CD14-positive monocyte (primary cell): ENCODE measurements at places on chromosomes 4 and X.

DNA sequence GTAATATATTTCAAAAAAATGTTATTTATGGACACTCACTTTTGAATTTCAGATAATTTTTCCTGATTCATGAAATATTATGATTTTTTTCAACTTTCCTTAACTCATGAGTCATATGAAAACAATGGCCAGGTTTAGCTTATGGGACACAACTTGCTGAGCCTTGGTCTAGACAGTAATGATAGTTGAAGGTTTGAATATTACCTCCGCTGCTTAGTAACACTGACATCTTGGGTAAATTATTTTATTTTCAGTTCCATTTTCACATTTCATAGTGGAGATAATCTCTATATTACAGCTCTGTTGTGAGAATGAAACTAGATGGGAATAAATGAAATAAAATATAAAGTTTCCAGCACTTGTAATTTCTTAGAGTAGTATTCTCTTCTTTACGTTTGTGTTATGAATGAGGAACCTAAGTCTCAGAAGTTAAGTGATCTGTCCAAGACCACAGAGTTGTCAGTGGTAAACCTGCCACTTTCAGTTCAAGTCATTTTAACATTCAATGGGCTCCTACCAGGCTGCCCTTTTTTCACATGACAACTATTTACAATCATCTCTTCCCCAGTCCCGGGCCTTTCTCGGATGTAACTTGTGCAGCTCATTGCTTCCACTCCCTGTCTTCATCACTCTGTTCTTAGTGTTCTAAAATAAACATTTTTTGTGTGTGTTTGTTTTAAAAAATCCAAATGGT lies 46.8 kb upstream of the GC start:
- no peaks in the 10 kb centered on the region for H3K36me3 ChIP-seq
- no peak overlapping the region for H3K27ac ChIP-seq
- DNase-seq: no peak
- no peaks in the 10 kb centered on the region for H3K27me3 ChIP-seq

- H3K4me3 ChIP-seq: no peak overlapping the region
- DNase-seq: peak; percentile 15
- H3K27me3 ChIP-seq: peaks cover 2% of the 10 kb centered on the region
These were observed 82.4 kb upstream of the MTM1 start for GRCh38 chrX:150486011-150486410.

GRCh38 chr4:112908511-112908910 lies 140.9 kb upstream of the ANK2 start:
- no peak for DNase-seq
- H3K36me3 ChIP-seq: no peaks in the 10 kb centered on the region
- no peak overlapping the region for H3K4me3 ChIP-seq
- no peaks in the 10 kb centered on the region for H3K27me3 ChIP-seq
- H3K4me1 ChIP-seq: no peaks in the 10 kb centered on the region

DNA sequence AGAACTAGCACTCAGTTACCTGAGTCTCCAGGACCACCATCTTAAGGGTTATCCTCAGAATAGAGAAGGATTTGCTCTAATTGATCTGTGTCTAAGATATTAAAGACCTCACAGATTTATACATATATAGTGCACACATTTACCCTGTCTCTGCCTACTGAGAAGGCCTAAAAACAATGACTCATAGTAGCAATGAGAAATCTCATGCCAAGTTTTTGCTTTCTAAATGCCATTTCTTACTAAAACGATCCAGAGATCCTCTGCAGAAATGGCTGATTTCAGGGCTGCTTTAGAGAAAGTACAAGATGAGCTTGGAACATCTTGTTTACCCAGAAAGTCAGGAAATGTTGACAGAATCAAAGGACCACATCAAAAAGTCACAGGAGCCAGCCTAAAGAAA lies 79.1 kb upstream of the INPP4B start:
- no peaks in the 10 kb centered on the region for H3K27me3 ChIP-seq
- H3K4me3 ChIP-seq: no peak overlapping the region
- H3K27ac ChIP-seq: no peak overlapping the region
- H3K36me3 ChIP-seq: no peaks in the 10 kb centered on the region
- no peaks in the 10 kb centered on the region for H3K4me1 ChIP-seq

DNA sequence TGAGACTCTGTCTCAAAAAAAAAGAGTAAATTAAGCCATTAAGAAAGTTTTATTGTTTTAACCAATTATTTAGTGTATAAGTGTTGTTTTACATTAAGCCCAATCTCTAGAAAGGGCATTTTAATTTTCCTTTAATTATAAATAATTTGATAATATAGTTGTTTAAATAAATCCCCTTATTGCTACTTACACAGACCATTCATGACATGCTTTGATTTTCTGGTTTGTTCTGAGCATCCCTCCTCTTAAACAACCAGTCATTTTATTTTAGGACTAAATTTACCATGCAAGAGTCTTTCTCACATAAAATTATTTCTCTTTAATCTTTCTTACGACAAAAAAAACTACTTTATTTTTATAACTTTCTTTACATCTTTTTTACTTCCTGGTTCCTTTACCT lies 23.5 kb upstream of the PAGE5 start:
- no peaks in the 10 kb centered on the region for H3K4me1 ChIP-seq
- H3K36me3 ChIP-seq: no peaks in the 10 kb centered on the region
- no peak for DNase-seq
- no peaks in the 10 kb centered on the region for H3K27me3 ChIP-seq

- H3K4me1 ChIP-seq: no peaks in the 10 kb centered on the region
- DNase-seq: no peak
- no peaks in the 10 kb centered on the region for H3K27me3 ChIP-seq
- H3K4me3 ChIP-seq: no peak overlapping the region
- no peak overlapping the region for H3K27ac ChIP-seq
These were observed 14.3 kb downstream of the FAM47B start for GRCh38 chrX:34956916-34957315.

- H3K27ac ChIP-seq: no peak overlapping the region
- no peaks in the 10 kb centered on the region for H3K4me1 ChIP-seq
- no peaks in the 10 kb centered on the region for H3K36me3 ChIP-seq
- no peak for DNase-seq
- H3K27me3 ChIP-seq: no peaks in the 10 kb centered on the region
These were observed 517.4 kb downstream of the RAB28 start for GRCh38 chr4:12966726-12967125.

DNA sequence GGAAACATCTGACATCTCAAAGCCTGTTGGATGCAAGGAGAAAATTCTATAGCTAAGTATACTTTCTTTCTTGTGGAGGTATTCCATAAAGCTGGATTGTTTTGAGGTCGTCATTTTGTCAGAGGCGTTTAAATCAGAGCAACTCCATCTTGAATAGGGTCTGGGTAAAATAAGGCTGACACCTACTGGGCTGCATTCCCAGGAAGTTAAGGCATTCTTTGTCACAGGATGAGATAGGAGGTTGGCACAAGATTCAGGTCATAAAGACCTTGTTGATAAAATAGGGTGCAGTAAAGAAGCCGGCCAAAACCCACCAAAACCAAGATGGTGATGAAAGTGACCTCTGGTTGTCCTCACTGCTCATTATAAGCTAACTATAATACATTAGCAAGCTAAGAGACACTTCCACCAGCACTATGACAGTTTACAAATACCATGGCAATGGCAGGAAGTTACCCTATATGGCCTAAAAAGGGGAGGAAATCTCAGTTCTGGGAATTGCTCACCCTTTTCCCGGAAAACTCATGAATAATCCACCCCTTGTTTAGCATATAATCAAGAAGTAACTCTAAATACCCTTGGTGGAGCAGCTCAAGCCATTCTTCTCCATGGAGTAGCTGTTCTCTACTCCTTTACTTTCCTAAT lies 11.9 kb downstream of the HSD17B13 start:
- no peaks in the 10 kb centered on the region for H3K27me3 ChIP-seq
- no peak overlapping the region for H3K27ac ChIP-seq
- no peak overlapping the region for H3K4me3 ChIP-seq
- DNase-seq: no peak

DNA sequence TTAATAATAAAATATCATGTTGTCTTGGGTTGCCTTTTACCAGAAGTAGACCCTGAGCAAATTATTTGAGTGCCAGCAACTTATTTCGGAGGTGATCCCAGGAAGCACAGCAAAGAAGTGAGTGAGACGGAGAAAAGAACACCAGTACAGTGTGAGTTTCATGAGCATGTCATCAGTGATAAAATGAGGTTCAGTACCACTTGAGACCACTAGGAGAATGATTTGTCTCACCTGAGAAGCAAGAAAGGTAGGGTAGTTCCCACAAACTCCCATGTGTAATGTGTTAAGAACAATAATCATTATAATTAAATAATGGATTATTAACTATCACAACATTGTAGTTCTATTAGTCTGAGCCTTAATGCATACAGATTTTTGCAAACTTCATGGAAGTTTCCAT lies 112.8 kb upstream of the DMD start:
- no peak overlapping the region for H3K27ac ChIP-seq
- H3K27me3 ChIP-seq: no peaks in the 10 kb centered on the region
- DNase-seq: no peak
- no peaks in the 10 kb centered on the region for H3K4me1 ChIP-seq
